Mononuclear cell (primary cell): ENCODE measurements at places on chromosomes 12 and 14. TPM values are rescaled to one million over a fixed set of nuclear protein-coding genes. Genes with fewer than 3 reads are reported as not detected.

The CAPRIN2 gene
- 18.3 TPM for total RNA-seq

The TAS2R20 gene
- 2.6 TPM for total RNA-seq

The SPTSSA gene
- 2.5 TPM for total RNA-seq

The ATXN3 gene
- total RNA-seq = 35.6 TPM

The MEG3 gene
- total RNA-seq = 1.7 TPM

The ASB8 gene
- total RNA-seq = 47.3 TPM

The EML1 gene
- total RNA-seq = under 0.01 TPM

The ALX1 gene
- total RNA-seq = not detected

The MMP19 gene
- 4.2 TPM for total RNA-seq

The MYO1H gene
- total RNA-seq = under 0.01 TPM

The DCP1B gene
- 6.7 TPM for total RNA-seq

The DPPA3 gene
- not detected for total RNA-seq

The MLH3 gene
- 36.9 TPM for total RNA-seq

The PRH1 gene
- 24.2 TPM for total RNA-seq

The SLC7A8 gene
- total RNA-seq = 0.21 TPM

The PTPN21 gene
- not detected for total RNA-seq

The TRMT5 gene
- total RNA-seq = 2.9 TPM

The YARS2 gene
- total RNA-seq = 16.3 TPM

The PAPLN gene
- 0.31 TPM for total RNA-seq

The TSPAN8 gene
- not detected for total RNA-seq

The CCDC184 gene
- 0.63 TPM for total RNA-seq
